ENCODE measurements at places on chromosomes 1 and 21.

GRCh38 chr1:32947669-32948389 is 16.8 kb downstream of the RNF19B start:
- no peak for DNase-seq

- no peak for DNase-seq
These were observed 93.4 kb downstream of the PRDM16 start for GRCh38 chr1:3162322-3162882.

DNA sequence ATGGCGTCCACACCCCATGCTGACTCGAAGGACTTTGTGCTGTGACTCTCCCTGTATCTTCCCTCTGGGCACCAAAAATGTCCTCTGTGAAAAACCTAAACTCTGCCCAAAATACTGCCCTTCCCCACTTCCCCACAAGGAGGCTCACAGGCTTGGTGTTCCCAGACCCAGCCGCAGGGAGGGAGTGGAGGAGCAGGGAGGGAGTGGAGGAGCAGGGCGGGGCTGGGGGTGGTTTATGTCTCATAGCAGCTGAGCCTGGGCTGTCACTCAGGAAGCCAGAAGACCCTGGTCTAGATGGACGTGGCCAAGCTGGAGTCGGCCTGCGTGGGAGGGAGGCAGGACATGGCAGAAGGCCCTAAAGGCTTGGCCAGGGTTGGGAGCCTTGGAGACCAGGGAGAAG is 461.7 kb downstream of the PTPRU start:
- DNase-seq: no peak

- DNase-seq: no peak
These were observed 39.4 kb downstream of the CAPN2 start for GRCh38 chr1:223751696-223752095.

GRCh38 chr1:64838486-64838885 is 93.6 kb downstream of the RAVER2 start:
- no peak for DNase-seq

- no peak for DNase-seq
These were observed 1.1 kb upstream of the TMEM52 start for GRCh38 chr1:1920057-1920607.

GRCh38 chr1:207870306-207871031 is 40.5 kb downstream of the CD34 start:
- no peak for DNase-seq

- DNase-seq: no peak
These were observed 17.0 kb upstream of the RUNX3 start for GRCh38 chr1:24946861-24947658.

DNA sequence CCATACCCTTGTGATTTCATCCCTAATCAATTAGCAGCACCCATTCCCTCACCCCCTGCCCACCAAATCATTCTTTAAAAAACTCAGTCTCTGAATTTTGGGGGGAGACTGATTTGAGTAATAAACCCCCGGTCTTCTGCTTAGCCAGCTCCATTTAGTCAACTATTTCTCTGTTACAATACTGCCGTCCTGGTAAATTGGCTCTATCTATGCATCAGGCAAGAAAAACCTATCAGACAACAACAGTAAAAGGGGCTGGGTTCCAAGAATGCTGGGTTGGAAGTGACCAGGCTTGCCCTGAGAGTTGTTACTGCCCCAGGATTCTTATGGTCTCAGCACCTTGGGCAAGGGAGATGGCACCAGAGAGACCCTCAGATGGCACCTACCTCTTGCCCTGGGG is 16.3 kb upstream of the C1orf198 start:
- DNase-seq: no peak

DNA sequence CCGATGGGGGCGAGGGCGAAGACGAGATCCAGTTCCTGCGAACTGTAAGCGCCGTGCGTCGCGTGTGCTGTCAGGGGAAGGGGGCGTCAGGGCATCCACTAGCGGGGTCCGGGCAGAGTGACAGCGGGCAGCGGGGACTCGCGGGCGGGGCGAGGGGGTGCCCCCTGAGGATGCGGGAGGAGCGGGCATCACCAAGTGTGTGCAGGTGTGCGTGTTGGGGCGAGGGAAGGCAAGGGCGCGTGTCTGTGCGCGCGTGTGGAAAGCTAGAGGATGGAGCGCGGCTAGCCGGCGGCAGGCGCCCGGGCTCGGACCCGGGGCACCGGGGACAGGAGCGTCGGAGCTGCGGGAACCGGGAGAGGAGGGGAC is 525 bp downstream of the RYR2 start:
- no peak for DNase-seq

GRCh38 chr1:194043984-194044755 is 857.8 kb upstream of the B3GALT2 start:
- DNase-seq: no peak

DNA sequence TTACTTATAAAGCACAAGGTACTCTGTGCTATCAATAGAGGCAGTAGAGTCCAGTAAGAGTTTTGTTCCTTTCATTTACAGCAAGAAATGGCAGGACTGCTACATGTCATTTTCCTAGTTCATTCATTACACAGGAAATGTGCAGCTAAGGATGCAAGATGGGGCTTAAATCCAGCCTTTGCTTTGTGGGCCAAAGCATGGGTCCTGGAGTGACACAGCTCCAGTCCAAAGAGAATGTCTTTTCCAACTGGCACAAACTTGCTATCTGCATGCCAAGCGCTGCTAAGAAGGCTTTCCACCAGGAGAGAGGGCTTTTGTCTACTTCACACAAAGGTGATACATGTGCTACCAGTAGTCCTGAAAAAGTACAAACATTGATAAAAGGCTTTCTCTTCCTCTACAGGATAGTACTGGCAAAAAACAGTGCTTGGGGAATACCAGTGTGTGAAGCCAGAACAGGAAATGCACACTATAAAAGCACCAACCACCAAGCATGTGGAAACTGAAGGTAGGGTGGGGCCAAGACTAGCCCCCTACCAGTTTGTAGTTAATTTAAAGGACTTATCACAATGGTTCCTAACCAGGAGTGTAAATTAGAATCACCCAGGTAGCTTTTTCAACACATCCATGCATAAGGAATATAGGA is 68.7 kb downstream of the ARID4B start:
- DNase-seq: no peak

DNA sequence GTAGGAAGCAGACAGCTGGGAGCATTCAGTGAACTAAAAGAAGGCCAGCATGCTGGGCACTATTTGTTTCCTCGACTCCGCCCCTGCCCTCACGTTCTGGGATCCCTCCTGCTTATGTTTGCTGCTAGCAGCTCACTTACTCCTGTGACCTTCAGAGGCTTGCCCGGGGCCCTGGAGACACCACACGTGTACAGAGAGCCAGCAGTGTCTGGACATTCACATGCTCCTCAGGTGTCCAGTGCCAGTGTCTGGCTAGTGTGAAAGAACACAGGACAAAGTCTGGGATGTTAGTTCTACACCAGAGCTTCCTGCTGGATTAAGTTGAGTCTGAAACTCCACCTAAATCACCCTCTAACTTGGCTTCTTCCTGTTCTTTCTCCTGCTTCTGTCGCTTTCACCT is 108.1 kb downstream of the OMA1 start:
- DNase-seq: no peak

- no peak for DNase-seq
These were observed 181.2 kb upstream of the SNX7 start for GRCh38 chr1:98480271-98480670.

DNA sequence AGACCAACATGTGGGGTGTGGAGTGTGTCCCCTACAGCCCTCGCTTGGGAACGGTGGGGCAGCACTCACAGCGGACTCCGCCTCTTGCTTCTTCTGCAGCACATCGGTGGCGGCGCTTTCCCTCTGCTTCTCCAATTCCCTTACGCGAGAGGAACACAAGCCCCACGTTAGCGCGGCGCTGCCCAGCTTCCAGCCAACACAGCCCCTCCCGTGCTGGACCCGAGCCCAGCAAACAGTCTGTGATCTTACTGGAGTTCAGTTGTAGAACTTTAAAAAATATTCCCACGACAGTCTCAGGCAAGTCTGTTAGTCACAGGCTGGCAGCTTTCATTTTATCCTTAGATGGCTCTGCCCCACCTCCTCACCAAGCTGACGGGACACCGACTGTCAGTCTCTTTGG is 13.6 kb downstream of the THAP3 start:
- no peak for DNase-seq

GRCh38 chr1:240342251-240342625 is 250.6 kb downstream of the FMN2 start:
- no peak for DNase-seq

- DNase-seq: no peak
These were observed 6.2 kb downstream of the COL18A1 start for GRCh38 chr21:45410865-45411809.
